ENCODE measurements at places on chromosomes 2 and 18. TPM values are rescaled to one million over a fixed set of nuclear protein-coding genes. Genes with fewer than 3 reads are reported as not detected.

Gene CDKL4
- not detected for total RNA-seq

Gene MSTN
- not detected for total RNA-seq

Gene HEATR5B
- total RNA-seq, result 32.0 TPM

DNA sequence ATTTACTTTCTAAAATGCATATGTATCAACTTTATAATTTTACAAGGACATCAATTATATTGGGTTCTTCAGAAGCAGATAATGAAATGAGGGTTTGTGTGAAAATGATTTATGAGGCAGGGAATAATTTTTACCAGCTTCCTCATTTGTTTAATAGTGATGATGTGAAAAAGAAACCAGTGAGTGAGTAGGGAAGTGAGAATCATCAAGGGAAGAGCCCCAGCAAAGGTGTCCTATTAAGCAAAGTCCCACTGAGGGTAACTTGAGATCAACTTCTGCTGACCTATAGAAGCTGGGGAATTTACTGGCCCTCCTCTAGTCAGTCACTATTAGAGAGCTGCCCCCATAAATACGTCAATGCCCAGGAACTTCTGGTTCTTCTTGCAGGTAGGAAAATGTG, 266.8 kb upstream of the LYPD1 start:
- DNase-seq, result no peak

Gene MEP1B
- total RNA-seq, result not detected

DNA sequence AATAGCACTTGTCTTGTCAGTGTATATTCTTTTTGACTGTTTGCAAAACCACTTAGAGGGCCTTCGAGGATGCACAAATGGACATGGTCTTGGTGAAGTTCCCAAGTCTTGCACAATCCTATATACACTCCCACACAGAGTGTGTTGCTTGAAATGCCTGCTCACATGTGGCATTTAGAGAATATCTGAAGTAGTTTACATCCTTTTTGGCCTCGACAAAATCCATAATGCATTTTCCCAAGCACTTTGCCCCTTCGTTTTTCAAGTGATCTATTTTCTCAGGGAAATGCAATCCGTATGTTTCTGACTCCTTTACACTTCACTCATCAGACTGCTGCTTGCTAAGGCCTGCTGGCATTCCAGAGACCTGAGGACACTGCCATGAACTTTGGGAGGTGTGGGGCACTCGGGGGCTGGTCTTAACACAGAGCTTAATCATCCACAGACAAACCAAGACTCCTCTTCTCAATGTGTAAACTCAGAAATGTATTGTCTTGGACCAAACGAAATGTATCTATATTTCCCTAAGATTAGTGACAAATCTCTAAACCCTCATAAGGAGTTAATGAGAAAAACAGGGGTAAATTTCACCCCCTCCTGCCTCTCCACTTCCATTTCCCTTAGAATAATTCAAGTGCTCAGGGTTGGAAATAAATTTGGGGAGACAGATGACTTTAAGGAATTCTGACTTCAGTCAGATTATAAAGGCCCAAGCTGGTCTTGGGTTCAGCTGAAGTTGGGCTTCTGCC, 219.3 kb upstream of the APCDD1 start:
- no peak for DNase-seq

DNA sequence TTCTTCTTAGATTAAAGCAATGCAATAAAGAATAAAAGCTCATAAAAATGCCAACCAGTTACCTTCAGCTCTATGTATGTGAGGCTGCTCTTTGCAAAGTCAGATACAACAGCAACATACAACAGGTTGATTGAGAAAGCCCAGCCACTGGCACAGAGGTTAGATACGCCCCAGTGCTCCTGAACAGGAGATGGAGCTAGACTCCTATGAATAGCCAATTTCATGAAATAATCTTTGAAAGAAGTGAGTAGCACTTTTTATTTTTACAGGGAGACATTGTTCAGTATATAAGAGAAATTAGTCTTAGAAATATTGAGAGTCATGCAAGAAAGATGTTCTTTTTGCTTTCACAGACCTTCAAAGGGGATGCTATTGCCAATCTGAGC, 362.4 kb upstream of the MEX3C start:
- DNase-seq, result no peak
